ENCODE measurements at places on chromosomes 5 and 9.

GRCh38 chr9:15843931-15844330, 291.1 kb downstream of the CCDC171 start:
- no peak for DNase-seq

GRCh38 chr9:76573905-76574760, 115.2 kb downstream of the GCNT1 start:
- no peak for DNase-seq

DNA sequence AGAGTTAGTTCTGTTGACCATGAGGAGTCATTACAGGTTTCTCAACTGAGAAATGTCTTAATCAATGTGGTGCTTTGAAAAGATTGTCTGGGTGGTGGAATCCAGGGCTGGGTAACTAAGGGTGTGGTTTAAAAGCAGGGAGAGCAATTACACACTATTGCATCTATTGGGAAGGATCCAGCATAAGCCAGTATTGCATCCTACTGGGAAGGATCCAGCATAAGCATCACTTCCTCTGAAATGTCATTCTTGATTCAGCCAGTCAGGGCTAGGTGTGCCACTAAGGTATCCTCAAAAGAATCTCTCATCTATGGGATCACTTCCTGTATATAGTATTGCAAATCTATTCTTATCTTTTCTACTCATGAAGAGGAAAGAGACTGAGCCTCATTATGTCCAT, 38.6 kb downstream of the ELOVL7 start:
- DNase-seq: no peak

DNA sequence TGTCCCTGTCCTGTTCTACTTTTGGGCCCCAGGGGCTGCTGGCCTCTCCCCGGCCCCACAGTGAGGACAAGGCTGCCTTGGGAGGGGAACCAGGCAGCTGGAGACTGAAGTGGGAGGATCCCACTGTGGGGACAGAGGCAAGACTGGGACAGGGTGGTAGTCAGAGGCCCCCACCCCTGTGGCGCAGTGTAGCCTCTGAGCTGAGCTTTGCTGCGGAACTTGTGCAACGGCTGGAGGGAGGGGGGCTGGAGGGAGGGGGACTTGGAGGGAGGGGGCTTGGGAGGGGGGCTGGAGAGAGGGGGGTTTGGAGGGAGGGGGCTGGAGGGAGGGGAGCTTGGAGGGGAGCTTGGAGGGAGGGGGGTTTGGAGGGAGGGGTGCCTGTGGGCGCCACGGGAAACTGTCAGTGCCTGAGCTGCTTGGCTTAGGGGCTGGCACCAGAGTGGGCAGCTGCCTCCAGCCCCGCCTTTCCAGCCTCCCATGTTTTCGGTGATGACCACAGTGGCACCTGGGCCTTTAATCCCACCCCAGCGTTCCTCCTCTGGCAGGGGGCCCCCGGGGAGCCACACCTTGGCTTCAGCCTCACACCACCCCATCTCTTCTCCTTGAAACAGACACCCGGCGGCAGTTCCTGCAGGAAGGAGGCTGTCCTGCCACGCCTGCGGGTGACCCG, 2.3 kb upstream of the FUT7 start:
- DNase-seq: peak; percentile 45

DNA sequence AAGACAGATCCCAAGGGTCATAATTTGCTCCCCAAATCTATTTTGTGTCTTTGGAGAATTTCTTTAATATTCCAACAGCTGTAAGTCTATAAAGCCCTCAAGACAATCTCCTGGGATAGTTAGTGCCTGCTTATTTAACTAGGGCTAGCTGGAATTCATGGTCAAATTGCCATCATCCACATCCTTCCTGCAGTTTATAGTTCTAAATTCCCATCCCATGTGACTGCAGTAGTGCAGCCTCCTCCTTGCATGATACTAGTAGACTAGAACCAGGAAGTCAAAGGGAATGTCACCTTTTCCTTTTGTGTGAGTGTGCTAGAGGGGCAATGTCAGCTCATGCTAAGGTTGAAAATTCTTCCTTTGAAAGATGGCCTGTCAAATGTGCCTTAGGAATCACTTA, 214.8 kb upstream of the PIK3R1 start:
- peak; percentile 37 for DNase-seq

DNA sequence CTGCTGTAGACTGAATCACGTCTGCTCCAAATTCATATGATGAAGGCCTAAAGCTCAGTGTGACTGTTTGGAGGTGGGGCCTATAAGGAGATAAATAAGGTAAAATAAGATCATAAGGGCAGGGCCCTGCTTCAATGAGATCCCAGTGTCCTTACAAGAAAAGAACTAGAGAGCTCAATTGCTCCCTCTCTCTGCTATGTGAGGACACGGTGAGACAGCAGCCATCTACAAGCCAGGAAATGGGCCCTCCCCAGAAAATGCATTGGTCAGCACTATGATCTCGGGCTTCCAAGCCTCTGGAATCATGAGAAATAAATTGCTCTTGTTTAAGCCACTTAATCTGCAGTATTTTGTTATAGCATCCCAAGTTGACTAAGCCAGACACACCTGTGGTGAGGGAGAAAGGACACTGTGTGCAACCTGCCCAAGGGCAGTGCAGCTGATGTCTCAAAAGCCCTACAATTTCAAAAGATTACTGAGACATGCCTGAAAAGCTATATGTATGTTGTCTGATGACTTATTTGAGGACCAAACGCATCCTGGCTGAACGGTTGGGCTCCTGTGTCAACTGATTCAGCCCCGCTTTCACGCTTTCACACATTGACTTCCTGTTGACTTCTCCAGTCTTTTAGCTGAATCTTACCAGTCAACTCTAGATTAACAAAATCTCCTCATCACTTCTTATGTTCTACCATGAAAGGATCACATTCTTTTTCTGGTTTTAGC, 13.2 kb downstream of the GZMK start:
- no peak for DNase-seq

GRCh38 chr5:125484272-125484741, 737.9 kb upstream of the ZNF608 start:
- DNase-seq: no peak

DNA sequence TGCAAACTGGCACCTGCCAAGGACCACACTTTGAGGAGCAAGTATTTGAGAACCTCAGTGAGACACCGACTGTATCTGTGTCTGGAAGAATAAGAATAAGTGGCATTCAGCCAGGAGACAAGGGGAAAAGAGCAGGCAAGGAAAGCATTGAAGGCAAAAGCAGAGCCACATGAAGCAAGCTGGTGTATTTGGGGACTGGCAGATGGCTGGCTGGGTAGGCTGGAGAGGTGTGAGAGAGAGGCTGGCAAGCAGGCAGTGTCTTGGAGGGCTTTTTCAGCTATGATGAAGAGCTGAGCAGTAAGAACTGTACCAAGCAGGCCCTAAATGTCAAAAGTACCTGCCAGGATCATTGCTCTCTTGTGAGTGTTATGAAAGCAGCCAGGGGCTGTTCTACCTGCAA, 14.1 kb upstream of the C5orf58 start:
- DNase-seq: no peak

DNA sequence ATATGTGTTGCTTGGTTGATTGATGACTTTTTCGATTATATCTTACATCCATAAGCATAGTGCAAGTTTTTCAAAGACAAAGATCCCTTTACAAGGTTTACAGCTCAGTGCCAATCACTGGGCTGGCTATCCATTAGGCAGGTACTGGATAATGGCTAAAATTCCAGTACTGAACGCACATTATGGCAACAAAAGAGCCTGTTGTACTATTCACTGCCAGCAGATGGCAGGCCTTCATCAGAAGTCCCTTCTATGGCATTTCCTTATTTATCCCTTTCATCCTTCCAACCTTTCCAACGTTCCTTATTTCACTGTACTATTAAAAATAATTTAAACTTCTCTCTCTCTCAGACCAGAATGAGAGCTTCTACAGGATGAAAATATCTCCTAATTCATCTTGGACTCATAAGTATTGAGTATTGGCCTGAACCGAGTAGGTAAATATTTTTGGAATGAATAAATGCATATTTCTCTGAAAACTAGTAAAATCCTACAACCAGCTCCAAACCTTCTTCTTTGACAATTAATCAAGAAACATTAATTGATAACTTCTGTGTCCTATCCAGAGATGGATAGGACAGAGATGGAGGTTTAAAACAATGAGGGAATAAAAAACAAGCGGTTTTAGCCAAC, 6.7 kb upstream of the WNT8A start:
- DNase-seq: peak; percentile 80

- DNase-seq: no peak
These were observed 56.9 kb downstream of the MACIR start for GRCh38 chr5:103315455-103315854.

DNA sequence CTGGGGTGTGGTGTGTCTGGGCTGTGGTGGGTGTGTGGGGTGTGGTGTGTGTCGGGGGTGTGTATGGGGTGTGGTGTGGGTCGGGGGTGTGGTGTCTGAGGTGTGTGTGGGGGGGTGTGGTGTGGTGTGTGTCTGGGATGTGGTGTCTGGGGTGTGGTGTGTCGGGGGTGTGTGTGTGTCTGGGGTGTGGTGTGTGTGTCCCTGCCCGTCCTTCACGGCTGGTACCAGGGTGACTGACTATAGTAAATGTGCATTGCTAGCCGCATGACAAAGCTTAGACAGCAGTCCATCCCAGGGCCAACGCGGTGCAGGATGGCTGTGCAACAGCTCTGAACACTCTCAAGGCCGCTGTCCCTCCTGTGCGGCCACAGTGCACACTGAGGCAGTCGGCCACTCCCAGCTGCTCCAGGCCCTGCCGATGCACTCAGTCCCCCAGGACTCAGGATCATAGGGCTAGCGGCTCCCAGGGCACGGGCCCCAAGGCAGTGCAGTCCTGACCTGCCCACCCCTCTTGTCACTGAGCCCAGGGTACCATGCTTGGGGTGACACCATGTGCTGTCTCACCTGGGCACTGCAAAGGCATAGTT, 54.0 kb downstream of the SECISBP2 start:
- DNase-seq: no peak

DNA sequence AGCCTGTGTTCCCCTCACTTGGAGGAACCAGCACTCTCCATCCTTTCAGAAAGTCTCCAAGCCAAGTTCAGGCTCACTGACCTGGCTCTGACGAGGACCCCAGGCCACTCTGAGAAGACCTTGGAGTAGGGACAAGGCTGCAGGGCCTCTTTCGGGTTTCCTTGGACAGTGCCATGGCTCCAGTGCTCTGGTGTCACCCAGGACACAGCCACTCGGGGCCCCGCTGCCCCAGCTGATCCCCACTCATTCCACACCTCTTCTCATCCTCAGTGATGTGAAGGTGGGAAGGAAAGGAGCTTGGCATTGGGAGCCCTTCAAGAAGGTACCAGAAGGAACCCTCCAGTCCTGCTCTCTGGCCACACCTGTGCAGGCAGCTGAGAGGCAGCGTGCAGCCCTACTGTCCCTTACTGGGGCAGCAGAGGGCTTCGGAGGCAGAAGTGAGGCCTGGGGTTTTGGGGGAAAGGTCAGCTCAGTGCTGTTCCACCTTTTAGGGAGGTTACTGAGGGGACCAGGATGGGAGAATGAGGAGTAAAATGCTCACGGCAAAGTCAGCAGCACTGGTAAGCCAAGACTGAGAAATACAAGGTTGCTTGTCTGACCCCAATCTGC, 4.7 kb upstream of the NUP214 start:
- no peak for DNase-seq

DNA sequence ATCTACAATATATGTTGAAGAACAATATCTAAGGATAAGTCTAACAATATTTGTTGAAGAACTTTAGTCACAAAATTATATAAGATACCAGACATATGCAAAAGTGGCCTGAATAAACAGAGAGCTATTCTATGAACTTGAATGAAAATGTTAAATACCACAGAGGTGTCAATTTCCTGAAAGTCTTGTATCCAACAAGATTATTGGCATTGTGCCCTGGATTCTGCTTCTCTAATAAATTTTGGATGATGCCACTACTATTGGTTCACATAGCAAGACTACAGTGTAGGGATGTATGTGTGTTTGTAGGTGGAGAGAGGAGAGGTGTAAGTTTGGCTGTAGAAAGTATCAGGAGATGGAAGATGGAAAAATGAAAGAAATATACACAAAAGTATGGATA, 731.8 kb upstream of the RGMB start:
- no peak for DNase-seq

- DNase-seq: no peak
These were observed 215.1 kb downstream of the PAPPA start for GRCh38 chr9:116368680-116369079.

- peak; percentile 35 for DNase-seq
These were observed 42.9 kb downstream of the TRIP13 start for GRCh38 chr5:935510-936084.

DNA sequence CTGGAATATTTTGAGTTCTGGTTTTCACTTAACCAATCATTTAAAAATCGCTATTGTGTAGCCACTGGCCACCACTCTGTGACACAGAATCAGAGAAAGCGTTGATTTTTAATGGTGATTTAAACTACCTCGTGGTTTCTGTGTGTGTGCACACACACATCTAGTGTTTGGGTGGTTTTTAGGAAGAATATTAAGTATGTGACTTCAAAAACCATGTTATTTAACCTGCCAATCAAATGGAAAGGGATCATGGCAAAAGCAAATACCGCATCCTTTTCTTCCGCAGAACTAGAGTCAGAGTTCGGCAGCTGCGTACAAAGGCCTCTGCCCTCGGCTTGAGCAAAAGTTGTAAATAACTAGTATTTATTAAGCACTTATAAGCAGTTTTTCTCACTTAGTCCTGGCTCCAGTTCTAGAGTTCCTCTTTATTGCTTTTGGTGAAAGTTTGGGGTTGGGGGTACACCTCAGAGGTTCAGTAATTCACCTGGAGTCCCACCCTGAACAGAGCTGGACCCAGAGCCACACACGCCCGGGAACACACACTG, 40.6 kb downstream of the HABP4 start:
- DNase-seq: no peak

DNA sequence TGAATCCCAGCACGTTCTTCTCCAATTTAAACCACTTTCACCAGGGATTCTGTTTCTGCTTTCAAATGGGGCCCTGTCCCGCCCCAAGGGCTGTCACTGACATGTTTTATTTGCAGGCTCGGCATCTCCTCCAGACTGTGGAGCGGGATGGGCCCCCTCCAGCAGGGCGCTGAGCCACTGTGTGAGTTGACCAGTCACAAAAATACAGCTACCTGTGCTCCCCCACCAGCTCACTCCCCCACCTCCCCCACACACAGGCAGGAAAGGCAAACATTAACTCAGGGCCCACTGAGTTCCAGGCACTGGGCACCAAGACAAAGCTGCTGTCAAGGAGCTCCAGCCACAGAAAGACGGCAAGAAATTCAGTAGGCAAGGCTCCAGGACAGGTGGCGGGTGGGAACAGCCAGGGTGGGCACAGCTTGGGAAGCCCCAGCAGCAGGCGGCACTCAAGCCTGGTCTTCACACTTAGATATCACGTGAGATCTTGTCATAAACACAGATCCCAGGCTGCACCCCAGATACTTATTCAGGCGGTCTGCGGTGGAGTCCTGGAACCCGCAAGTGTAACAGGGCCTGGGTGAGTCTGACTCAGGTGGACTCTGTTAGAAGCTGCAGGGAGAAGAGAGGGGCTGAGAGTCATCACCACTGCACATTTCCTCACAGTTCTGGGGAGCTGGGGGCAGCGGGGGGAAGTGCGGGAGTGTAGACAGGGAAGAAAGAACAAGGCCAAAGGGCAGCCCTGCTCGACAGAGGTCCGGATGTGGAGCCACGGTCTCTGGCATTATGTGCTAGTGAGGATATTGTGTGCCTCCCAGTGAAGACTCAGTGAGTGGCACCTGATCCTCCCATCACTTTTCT, 44.7 kb downstream of the OR2V1 start:
- DNase-seq: no peak

- no peak for DNase-seq
These were observed 4.3 kb downstream of the TLN1 start for GRCh38 chr9:35727676-35728040.

All from Kasumi-1 (cell line).